ENCODE measurements at places on chromosomes 6 and 20.

DNA sequence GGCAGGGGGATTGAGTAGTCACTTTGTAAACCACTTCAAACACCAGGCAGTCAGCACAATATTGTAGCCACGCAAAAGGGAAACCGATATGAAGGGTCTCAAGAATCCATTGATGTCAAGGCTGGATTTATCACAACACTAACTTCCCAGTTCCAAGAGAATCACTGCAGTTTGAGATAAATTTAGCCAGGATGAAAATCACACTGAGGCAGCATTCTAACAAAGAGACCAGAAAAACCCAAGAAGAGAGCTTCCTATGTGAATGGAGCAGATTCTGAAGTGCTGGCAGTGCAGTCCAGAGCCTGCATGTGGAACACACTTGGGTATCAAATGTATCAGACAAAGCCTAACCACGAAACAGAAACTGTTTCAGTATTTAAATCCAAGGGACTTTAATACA, 84.6 kb downstream of the KIF16B start:
- DNase-seq, result no peak

DNA sequence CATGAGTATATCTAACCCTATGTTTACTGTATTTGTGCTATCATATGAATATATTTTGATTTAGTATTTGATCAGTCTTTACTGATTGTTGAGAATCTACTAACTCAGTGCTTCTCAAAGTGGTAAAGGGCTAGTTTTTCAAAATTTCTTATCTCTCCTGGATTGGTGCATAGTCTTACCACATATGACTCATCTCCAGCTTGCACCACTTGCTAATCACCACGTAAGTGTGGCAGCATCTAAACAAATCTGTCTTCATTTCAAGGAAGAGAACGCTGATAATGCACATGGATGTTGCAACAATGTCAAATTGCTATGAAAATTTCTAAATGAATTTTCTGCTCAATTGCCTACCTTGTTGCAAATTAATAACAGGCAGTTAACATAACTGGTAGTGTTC, 299.5 kb downstream of the PAX1 start:
- no peak for DNase-seq

- no peak for DNase-seq
Measured at GRCh38 chr6:8859501-8859900, 424.2 kb upstream of the SLC35B3 start.

DNA sequence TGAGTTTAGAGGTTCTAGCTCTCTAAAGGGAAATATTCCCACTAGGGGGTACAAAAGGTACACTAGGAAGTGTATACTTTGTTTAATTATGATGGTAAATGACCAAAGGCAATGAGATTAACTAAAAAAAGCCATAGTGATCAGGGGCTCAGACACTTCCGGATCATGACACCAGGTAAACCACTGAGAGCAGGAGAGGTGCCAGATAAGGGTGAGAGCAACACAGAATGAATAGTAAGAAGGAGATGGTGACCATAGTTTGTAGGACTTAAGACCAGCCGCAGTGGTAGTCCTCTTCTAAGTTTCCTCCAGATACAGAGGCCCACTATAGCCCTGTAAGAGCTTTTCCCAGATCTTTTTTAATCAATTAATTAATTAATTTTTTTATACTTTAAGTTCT, 40.8 kb downstream of the OR2J2 start:
- no peak for DNase-seq

DNA sequence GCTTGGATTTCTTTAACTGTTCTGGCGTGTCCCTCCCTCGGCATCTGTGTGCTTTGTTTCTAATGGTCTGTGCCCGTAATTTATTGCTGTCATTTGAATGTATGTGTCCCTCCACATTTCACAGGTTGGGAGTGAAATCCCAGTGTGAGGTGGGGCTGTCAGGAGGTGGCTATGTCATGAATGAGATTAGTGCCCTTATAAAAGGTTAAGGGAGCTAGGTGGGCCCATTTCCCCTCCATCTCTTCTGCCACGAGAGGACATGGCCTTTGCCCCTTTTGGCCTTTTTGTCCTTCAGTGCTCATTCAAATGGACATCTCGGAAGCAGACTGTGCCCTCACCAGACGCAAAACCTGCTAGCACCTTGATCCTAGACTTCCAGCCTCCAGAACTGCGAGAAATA, 96.3 kb downstream of the LAMP5 start:
- DNase-seq, result no peak

DNA sequence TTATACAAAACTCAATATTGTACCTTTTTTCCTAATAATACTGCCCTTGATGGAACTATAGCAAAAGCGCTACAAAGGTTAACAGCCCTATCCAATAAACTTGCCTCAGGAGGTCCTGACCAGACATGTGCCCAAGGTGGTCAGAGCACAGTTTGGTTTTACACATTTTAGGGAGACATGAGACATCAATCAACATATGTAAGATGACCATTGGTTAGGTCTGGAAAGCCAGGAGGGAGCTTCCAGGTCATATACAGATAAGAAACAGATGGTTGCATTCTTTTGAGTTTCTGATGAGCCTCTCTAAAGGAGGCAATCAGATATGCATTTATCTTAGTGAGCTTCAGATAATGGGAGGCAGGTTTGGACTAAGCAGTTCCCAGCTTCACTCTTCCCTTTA, 91.6 kb downstream of the PLG start:
- no peak for DNase-seq

DNA sequence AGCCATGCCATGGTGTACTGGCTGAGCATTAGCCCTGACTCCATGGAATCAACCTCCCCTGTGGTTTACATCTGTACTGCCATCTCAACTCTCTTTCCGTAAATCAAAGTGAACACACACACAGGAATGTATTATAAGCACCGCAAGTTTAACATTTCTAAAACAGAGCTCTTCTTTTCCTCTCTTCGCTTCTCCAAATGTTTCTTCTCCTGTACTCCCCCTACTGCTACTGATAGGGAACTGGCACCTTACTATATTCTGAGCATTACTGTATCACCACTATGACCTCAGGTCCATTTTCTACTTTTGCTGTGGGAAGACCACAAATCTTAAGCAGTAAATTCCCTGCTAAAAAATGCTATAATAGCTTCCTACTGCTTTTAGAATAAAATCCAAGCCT, 101.2 kb downstream of the NUS1 start:
- no peak for DNase-seq

DNA sequence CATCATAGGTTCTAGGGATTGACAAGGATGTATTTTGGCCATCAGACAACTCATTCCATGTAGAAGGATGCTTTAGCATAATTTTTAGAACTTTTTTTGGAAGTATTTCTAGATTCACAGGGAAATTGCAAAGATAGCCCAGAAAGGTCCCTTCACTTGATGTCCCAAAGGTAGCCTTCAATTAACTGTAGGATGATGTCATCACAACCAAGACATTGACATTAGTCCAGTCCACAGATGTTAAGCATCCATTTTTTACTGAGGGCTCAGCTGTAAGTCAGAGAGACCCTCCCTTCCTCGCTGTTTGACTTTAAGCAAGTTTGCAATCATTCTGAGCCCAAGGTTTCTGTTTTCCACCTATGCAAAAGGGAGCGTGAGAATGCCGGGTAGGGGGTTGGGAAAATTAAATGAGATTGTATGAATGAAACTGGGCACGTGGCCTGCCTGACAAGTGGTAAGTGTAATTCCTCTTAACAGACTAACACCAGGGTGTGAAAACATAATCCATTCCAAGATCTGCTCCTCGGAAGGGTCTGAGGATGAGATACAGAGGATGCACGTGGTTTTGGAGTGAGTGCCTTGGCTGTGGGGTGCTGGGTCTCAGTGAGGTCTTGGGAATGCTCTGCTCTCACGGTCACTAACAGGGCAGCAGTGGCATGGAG, 126.8 kb downstream of the CDH4 start:
- no peak for DNase-seq

- DNase-seq, result no peak
Measured at GRCh38 chr6:154931711-154932424, 63.2 kb upstream of the TIAM2 start.

DNA sequence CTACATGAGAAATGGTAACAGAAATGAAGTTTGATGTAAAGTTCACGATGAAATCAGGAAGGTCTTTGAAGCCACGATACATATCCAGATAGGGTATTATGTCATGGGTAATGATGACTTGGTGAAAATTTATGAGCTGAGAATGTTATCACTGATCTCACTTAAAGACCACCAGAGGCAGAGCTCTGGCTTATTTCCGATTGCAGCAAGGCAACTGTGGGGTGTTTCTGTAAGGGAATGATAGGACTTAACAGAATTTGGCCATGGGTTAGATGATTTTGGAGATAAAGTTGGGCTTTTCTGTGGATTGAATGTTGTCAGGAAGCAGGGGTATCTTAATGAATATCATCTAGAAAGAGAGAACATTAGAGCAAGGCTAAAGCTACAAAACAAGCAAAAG, 508.4 kb downstream of the HDGFL1 start:
- DNase-seq, result no peak

GRCh38 chr20:11697055-11697454, 220.6 kb upstream of the BTBD3 start:
- DNase-seq, result no peak

DNA sequence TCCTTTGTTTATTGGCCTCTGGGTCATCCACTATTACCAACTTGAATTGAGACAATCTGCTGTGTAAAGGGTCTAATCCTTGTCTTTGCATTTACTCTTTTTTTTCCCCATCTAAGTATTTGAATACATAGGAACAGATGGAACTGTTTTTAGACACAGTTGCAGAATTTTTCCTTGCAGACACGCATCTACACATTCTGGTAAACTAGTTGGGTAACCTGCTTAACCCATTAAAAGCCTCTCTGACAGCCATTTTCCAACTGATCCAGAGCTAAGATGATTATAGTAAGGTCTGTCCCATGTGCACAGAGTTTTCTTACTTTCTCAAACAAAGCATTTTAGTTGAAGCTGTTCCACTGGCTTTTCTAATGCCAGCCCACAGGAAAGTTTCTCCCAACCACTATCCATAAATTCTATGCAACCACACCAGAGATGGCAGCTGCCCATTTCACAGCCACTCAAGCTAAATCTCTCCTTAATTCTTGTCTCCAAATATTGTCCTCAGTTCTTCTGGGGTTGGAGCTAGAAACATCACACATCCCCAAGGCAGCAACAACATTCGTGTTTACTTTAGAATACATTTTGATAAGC, 492.1 kb downstream of the MAFB start:
- DNase-seq, result no peak

DNA sequence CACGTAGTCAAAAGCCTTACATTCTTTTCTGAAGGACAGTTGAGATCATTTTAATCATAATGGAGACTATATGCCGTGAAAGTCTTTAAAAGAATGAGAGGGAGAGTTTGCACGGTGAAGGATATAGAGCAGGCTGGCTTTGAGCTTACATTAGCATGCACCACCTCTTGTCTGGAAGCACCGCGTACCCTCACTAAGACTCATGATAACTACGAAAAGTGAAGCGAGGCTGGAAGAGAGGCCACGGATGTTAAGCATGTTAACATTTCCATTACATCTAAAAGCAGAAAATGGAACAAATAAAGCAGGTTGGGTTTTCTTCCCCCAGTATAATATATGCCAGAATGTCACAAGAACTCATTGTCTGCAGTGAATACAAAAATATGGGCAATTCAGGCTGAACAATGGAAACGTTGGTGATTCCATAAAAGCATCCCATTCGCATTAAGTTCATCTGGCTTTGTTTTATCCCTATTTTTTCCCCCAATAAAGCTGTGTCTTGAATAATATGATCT, 40.6 kb upstream of the NKX2-2 start:
- no peak for DNase-seq

GRCh38 chr6:28693751-28694443, 168.2 kb downstream of the GPX5 start:
- DNase-seq, result no peak

DNA sequence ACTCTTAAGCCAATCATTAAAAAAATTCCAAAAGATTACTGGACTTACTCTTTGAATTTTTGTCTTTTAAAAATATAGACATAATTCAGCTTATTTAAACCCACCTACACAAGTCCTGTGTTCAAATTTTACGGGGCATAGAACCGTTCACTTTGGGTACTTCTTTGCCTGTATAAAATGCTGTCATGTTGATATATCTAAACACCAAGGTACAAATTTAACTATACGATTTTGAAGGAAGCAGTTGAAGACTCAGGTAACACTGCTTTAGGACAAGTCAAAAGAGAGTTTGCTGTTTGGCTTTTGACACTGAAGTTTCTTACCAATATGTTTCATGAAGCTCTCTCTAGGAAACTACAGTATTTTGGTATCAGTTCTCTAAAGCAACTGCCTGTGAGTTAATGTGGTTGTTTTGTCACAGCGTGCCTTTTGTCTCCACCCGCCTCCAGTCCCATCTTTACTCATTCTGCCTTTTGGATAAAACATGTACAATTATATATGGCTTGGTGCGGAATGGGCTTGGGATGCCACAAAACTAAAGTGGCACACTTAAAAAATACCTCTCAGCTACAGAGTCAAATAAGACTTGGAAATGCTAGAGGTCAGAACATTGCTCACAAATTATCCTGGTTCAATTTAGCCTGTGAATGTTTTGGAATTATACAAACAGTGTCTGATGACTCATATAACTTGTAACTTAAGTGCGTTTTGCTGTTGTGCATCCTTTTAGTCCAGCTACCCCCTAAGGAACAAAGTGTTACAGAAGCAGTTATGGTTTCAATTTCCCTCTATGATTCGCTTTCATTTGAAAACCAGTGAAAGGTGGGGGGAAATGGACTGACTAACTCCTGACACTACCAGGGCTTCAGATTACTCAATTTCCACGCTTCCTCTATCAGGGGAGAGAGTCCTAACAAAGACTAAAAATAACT, 38.7 kb downstream of the RGS17 start:
- DNase-seq, result no peak

GRCh38 chr6:149209871-149210775, 107.4 kb upstream of the TAB2 start:
- peak; percentile 15 for DNase-seq

DNA sequence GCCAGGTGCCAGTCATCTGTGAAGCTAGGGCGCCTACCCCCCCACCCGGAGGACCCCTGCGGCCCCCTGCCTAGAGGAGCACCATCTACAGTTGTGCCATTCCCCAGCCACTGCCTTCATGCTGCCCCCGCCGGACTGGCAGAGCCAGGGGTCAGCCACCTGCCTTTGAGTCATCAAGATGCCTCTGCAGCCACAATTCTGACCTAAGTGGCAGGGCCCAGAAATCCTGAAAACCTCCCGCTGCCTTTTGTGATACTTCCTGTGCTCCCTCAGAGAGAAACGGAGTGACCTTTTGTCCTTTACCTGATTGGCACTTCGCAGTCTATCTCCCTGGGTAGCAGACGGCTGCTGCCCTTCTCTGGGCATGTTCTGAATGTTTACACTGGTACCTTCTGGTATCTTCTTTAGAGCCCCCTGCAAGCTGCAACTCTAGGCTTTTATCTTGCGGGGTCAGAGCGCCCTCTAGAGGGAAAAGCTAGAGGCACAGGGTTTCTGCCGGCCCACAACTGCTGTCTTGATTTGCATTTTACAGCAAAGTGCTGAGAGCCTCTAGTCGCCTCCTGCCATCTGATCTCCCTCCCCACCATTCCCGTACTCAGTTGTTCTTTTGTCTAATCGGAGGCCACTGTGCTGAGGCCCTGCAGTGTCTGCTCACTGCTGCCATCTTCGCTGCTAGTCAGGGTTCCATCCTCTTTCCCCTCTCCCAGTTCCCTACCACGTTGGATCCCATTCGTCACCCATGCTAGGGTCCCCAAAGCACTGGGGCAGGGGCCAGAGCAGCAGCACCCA, 26.9 kb downstream of the SPATA2 start:
- peak; percentile 27 for DNase-seq
